ENCODE measurements at places on chromosomes 7 and 10.

- DNase-seq: no peak
Measured at GRCh38 chr10:109887243-109887642, 36.1 kb downstream of the XPNPEP1 start.

DNA sequence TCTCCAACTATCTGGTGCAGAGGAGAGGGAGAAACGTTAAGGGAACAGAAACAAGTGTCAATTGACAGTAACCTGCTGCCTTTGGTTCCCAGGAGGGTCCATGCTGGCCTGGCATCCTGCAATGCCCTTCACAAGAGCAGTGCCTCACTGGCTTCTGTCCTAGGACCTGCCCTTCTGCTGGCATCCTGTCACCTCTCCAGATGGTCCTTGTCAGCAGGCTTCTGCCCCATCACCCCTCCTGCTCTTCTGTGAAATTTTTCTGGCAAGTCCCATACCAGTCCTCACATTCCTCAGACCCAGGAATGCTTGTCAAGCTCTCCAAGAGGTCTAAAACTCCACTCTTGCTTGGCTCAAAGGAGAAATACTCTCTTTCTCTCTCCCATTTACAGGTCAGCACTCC is 34.2 kb downstream of the C10orf67 start:
- no peak for DNase-seq

- no peak for DNase-seq
Measured at GRCh38 chr10:122636953-122637352, 62.7 kb downstream of the C10orf120 start.

DNA sequence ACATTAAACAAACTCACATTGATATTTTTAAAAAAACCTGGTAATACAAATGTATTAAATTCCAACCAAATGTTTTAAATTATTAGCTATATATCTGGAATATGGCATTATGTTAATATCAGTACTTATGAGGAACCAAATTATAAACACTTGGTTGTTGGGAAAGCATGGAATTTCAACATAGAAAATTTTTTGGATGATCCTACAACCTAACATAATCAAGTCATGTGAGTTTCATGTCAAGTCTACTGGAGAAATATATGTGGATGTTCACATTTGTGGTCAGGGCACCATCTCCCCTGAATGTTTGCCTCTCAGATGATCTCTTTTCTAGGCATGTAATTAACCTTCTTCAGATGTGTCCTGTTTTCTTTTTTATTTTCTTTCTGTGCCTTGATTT is 5.2 kb upstream of the POT1 start:
- DNase-seq: no peak

DNA sequence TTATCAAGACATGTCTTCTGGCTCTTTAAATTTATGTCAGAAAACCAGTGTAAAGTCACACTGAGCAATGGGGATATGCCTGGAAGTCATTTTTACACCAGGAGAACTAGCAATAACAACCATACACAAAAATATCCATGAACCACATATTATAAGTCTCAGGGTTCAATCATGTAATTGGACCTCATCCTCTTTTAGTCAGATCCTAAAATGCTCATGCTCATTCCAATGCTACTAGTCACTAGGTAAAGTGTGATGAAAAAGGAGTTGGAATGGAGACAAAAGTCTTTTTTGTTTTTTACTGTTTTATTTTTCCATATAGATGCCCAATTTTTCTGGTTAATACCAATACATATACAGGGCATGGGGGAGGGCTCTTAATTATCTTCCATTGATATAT is 306.1 kb downstream of the DGKB start:
- no peak for DNase-seq

- DNase-seq: no peak
Measured at GRCh38 chr7:2912684-2913439, 68.8 kb upstream of the GNA12 start.

DNA sequence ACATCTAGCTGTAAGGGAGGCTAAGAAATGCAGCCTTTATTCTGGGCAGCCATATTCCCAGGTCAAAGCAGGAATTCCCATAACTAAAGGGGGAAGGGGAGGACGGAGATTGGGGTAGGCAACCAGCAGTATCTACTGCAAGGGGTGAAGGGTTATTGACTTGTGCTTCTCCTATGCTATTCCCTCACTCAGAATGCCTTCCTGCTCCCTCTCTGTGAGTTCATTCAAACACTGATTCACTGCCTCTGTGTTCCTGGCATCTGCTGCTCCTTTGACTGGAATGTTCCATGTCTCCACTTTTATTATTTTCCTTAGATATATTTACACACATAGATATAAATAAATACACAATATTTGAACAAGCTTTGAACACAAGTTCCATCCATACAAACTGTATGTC is 11.1 kb downstream of the HTR7 start:
- DNase-seq: no peak

- DNase-seq: peak; percentile 10
Measured at GRCh38 chr7:5773661-5774086, 7.8 kb downstream of the RNF216 start.

DNA sequence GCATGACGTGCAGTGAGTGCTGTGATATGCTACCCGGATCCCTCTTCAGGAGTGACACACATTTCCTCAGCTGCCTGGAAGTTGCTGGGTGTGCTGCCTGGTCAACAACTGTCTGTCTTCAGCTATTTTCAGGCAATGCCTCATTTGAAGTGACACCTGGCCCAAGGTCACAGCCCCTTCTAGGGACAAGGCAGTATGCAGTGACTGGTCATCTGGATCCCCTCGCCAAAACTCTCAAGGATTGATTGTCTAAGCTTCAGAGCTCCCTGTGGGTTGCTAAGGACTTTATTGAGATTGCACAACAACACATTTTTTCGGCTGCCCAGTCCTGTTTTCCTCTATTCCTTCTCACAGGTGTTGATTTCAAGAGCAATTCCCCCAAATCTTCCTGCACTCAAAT is 108.8 kb downstream of the GNAI1 start:
- DNase-seq: no peak

- no peak for DNase-seq
Measured at GRCh38 chr7:101216860-101217387, 457 bp downstream of the PLOD3 start.

GRCh38 chr7:133682364-133683181 is 429.7 kb downstream of the EXOC4 start:
- no peak for DNase-seq

DNA sequence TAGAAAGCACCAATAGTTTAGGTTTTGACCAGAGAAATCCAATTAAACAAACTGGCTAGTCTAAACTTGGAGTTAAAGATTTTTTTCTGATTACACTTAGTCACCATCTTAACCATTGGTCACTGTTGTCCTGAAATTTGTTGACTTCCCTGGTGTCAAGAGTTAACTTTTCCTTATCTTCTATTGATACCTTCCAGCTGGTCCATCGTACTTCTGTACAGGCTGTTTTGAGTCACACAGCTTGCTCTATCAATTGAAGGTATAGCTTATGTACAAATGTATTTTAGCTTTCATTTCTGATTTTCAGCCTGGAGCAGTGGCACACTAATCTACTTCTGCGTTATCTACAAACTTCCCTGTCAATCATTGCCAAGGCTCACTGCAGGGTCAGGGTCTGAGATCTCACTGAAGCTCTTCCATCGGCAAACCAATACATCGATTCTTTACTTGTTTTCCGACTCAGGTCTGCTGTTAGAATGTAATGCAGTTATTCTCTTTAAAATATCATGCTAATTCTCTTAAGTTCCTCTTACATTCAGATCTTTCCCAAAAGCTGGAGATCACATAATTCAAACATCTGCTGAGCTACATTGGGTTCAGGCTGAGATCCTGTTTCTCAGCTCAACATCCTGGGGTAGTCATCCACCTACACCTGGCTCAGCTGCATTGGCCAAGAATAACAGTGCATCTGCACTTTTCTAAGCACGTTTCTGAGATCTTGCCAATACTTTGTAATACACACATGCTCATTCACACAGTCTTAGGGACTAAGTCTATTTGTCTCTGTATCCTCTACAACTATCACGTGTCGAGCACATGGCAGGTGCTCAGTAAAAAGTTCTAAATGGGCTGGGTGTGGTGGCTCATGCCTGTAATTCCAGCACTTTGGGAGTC is 11.3 kb downstream of the MRPS33 start:
- DNase-seq: no peak

- DNase-seq: no peak
Measured at GRCh38 chr10:8349610-8350249, 295.2 kb downstream of the GATA3 start.

DNA sequence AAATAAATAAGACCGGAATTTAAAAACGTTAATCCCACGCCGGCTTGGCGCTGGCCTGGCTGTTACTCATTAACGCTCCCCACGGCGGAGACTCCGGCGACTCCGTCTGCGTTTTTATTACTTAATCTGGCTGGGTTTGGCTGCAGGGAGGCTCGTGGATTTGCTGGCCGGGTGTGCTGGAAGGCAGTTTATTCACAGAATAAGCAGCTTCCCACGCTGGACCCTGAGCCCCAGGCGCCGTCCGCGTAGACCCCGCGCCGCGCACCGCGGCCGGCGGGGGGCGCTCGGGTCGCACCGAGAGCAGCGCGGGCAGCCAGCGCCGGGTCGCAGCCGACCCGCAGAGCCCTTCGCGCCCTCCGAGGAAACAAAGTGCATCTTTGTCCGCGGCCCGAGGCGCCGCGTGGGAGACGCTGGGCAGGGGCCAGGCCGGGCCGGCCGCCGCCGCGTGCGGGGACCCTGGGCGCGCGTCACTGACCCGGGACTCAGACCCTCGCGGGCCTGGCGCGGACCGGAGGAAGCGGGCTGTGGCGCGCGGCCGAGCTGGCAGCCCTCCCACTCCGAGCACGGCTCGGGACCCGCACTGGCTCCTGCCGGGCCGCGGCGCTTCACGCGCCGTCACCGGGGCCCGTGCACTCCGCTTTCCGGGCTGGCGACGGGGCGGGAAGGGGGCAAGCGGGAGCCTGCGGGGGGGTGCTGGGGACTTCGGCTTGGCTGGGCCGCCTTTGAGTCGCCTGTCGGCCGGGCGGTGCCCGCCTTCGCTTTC is 587 bp upstream of the GRK5 start:
- no peak for DNase-seq
